Stimulated activated CD4-positive, alpha-beta T cell treated with anti-CD3 and anti-CD28 coated beads, Interleukin-12 subunit alpha, Interleukin-12 subunit beta, amount 100 ng/mL, for 48 hours (primary cell): ENCODE measurements at places on chromosomes 4 and X.

- DNase-seq: no peak
Observed at GRCh38 chr4:211033-211511, 86.8 kb downstream of the ZNF718 start.

DNA sequence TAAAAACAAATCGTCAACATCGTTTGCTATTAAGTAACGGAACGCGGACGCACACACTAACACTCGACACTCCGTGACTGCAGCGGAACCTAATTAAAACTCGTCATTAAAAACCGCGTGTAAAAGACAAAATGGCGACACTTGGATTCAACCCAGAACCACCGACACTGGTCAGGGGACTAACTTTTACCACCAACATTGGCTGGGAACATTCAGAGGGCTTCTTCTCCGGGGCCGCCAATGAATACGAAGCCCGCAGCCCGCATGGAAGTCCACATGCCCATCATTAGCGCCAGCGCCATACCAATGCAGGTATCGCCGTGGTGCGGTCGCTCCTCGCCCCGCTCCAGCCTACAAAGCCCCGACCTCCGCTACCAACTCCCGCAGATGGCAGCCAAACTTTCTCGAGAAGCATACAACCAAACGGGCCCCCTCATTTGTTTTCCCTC is 498 bp downstream of the RBMX start:
- no peak for DNase-seq

DNA sequence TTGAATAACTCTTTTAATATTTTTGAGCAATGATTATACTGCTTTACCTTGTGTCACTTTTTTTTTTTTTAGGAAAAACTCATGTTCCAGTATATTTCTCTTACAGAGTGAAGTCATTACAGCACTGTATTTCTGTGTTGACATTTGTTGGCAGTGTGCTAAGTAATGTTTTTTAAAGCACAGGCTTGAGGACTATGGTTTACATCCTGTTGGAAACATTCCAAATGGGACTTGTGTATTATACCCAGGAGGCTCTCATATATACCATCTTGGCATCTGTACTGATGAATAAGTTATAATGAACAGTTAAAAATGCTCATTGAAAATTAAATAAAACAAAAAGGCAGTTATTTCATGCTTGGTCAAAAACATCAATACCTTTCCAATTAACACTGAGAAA is 33.8 kb downstream of the CEP44 start:
- no peak for DNase-seq

GRCh38 chrX:68060506-68061205 is 372.6 kb downstream of the OPHN1 start:
- DNase-seq: no peak

DNA sequence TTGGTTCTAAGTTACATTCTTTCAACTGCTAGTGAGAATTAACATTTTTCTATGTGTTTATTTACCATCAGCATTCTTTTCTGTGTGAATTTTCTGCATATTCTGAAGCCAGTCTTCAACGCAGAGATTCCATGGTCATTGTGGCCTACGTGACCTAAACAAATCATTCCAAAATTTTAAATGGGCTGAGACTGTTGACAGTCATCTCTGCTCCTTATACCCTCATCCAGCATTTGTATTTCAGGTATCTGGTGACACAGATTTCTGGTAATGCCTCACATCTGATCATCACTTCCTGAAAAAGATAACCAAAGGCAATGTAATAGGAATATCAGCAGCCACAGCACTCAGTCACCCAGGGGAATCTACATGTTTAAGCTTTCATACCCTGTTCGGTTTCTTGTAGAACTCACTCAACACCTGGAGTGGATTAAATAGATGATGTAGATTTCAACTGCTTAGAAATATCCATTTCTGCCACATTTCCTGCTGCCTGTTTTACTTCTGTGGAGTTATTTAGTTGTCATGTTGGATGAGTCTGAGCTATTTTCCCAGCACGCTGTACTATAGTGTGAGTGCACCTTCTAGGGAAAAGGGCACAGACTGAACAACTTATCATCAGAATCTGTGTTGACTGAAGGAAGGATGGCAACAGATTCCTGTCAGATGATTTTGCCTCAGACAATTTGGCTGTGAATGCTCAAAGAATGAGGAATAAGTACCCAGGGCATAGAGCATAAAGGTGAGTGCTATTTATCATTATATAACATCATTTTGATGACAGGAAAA is 73.0 kb upstream of the HPGD start:
- no peak for DNase-seq

DNA sequence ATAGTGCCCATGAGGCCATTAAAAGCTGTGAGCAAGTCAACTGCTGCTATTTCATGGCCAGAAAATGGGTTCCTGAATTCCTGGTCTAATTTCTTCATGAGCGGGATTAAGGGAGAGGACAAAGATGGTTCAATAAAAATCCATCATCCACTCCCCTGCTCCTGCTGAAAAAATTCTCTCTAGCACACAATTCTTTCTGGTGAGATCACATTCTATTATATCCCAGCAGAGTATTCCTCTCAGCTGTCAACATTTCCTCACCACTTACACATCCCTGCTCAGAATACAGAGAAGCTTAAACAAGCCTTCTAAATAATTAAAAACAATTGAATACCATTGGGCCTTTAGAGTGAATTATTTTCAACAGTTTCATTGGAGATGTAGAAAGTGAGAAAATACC is 9.5 kb downstream of the CT47C1 start:
- no peak for DNase-seq
